Stomach (tissue), 19 donors: ENCODE measurements at places on chromosomes 1 and 21. TPM values are rescaled to one million over a fixed set of nuclear protein-coding genes. Genes with fewer than 3 reads are reported as not detected.
A peak's percentile ranks its signal among the peaks of the same experiment; 100 is the strongest.

DNA sequence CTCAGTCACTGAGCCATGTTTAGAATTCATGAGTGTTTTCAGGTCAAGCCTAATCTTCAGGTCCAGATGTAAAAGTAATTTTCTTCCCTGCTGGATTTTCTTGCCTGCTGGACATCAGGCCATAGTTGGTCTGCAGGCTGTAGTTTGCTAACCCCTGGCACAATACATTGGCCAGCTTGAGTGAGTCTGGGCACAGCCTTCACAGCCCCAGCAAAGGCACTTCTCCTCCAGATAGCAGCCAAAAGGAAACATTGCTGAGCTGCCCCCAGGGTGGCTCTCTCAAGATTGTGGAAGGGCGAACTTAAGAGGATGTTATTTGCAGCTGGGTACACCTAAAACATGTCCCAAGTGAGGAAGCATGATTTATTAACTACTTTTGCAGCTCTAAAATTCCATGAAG, 126.8 kb downstream of the PIK3R3 start:
- no peaks in the 10 kb centered on the region for H3K4me1 ChIP-seq
- no peak overlapping the region for H3K27ac ChIP-seq
- no peaks in the 10 kb centered on the region for H3K27me3 ChIP-seq
- DNase-seq: no peak

Gene TMEM81
- 1.3 TPM for total RNA-seq

Gene SYT14
- not detected for total RNA-seq

GRCh38 chr1:27489501-27489972, 430 bp downstream of the WASF2 start:
- H3K27ac ChIP-seq: peak overlapping the region; percentile 99
- no peaks in the 10 kb centered on the region for H3K36me3 ChIP-seq
- H3K27me3 ChIP-seq: no peaks in the 10 kb centered on the region
- DNase-seq: no peak
- H3K4me1 ChIP-seq: peaks cover 32% of the 10 kb centered on the region

DNA sequence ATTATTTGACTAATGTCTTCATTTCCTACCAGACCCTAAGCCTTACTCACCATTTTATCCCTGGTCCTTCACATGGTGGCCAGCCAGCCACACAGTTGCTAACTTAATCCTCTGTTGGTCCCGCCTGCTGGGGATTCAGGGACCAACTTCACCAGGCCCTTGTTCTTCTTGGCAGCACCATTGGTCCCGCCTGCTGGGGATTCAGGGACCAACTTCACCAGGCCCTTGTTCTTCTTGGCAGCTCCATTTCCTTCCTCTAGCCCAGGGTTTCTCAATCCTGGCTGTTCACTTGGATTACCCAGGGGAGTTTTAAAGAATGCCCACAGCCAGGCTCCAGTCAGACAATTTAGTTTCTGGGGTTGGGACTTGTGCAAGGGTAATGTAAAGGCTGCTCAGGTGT, 233.1 kb upstream of the CSF3R start:
- no peaks in the 10 kb centered on the region for H3K27me3 ChIP-seq
- H3K4me1 ChIP-seq: no peaks in the 10 kb centered on the region
- no peaks in the 10 kb centered on the region for H3K36me3 ChIP-seq
- DNase-seq: no peak
- no peak overlapping the region for H3K4me3 ChIP-seq

DNA sequence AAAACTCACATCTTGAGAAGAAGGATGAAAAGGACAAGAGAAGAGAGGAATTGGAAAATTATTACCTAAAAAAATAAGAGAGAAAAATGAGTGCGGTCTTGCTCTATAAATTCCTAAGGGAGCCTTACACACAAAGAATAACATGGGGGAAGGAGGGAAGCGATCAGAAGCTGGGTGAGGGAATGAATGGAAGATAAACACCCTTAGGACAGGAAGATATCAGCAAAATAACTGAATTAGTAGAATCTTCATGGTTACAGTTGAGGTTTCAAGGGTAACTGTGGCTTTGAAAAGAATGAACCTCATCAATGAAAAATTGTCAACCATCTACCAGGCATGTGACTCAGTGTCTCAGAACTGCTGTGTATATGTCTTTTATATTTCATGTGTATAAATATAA, 192.5 kb upstream of the FOXD3 start:
- no peaks in the 10 kb centered on the region for H3K4me1 ChIP-seq
- DNase-seq: no peak
- H3K36me3 ChIP-seq: no peaks in the 10 kb centered on the region
- H3K4me3 ChIP-seq: no peak overlapping the region

DNA sequence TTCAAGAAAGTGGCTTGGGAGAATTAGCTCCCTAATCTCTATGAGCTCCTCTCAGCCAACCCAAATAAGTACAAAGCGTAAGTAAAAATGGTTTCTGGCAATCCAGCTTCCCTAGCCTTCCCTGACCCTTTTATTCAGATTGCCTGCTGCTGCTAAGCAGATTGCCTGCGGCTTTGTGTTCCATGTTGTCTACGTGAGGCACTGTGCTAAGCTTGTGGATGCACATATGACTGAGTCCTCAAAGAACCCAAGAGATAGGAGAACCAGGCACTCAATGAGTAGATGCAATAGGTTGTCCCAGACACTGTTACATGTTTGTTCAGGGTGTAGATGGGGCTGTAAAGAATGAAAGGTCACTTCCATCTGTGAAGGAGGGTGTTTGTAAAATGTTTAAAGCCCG, 6.3 kb upstream of the OSBPL9 start:
- H3K27ac ChIP-seq: no peak overlapping the region
- no peaks in the 10 kb centered on the region for H3K27me3 ChIP-seq
- H3K36me3 ChIP-seq: no peaks in the 10 kb centered on the region
- H3K4me1 ChIP-seq: peaks cover 39% of the 10 kb centered on the region
- no peak for DNase-seq

DNA sequence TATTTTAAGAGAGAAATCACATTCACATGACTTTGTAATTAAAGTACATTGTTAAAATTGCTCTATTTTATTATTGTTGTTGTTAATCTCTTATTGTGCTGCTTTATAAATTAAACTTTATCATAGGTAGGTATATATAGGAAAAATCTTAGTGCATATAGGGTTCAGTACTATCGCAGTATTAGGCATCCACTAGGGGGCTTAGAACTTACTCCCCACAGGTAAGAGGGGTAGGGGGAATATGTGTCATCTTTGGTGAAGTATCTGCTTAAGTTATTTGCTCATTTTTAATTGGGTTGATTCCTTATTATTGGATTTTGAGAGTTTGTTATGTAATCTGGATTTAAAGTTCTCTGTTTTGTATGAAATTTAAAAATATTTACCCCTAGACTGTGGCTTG, 385.2 kb downstream of the DUSP10 start:
- H3K36me3 ChIP-seq: no peaks in the 10 kb centered on the region
- H3K4me1 ChIP-seq: no peaks in the 10 kb centered on the region
- DNase-seq: no peak
- no peaks in the 10 kb centered on the region for H3K27me3 ChIP-seq

Gene RNU1-3
- total RNA-seq: 9,966 TPM

- DNase-seq: peak; percentile 98
- H3K27ac ChIP-seq: peak overlapping the region; percentile 88
- H3K4me3 ChIP-seq: peak overlapping the region; percentile 38
These were observed 38.4 kb downstream of the SPEN start for GRCh38 chr1:15885701-15886610.

Gene TSPAN2
- 39.7 TPM for total RNA-seq

DNA sequence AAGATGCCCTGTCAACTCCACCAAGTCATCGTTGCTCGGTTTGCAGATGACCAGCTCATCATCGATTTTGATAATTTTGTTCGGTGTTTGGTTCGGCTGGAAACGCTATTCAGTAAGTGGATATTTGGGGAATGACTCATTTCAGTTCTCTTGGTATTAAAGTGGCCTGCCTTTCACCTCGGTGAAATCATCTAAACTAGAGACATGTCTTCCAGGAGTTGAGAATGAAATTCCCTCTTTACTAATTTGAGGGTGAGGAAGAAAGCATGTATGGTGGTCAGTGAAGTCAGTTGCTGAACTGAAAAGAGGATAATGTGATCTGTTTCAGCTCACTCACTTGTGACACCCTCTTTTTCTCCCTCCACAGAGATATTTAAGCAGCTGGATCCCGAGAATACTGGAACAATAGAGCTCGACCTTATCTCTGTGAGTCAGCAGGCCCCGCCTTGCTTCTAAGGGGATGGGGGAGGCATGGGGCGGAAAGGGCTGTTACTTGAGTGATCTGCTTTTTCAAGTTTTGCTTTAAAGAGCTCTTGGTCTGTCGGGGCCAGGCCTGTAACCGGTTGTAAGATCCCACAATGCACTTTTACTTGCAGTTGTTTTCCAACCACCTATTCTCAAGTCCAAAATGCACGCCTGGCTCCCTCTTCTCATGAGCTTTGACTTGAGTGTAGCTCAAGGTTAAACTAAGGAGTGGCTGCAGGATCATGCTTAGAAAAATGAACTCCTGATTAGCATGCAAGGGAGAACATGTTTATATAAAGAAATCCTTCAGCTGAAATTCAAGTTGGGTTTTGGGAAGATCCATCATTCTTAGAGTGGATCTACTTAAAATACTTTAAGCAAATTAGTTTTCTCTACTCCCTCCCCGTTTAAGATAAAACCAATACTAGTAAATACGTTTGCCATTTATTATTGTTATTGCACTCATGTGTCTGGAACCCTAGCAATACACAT, 59.8 kb downstream of the CAPN2 start:
- no peaks in the 10 kb centered on the region for H3K27me3 ChIP-seq
- H3K36me3 ChIP-seq: peaks cover 51% of the 10 kb centered on the region
- no peak overlapping the region for H3K4me3 ChIP-seq
- DNase-seq: no peak
- H3K27ac ChIP-seq: peak overlapping the region; percentile 71
- H3K4me1 ChIP-seq: peaks cover 38% of the 10 kb centered on the region

GRCh38 chr1:216814576-216815259, 91.5 kb upstream of the ESRRG start:
- DNase-seq: no peak
- H3K4me1 ChIP-seq: no peaks in the 10 kb centered on the region
- no peak overlapping the region for H3K27ac ChIP-seq
- H3K4me3 ChIP-seq: no peak overlapping the region
- H3K36me3 ChIP-seq: no peaks in the 10 kb centered on the region

DNA sequence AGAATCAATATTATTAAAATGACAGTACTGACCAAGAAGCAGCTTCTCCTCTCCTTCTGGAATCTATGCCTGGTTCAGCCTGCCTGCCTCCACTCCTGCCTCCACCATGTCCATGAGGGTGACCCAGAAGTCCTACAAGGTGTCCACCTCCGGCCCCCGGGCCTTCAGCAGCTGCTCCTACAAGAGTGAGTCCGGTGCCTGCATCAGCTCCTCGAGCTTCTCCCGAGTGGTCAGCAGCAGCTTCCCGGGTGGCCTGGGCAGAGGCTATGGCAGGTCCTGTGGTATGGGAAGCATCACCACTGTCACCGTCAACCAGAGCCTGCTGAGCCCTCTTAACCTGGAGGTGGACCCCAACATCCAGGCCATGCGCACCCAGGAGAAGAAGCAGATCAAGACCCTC, 822.4 kb upstream of the NEGR1 start:
- no peaks in the 10 kb centered on the region for H3K4me1 ChIP-seq
- no peak overlapping the region for H3K4me3 ChIP-seq
- no peaks in the 10 kb centered on the region for H3K27me3 ChIP-seq
- DNase-seq: no peak

DNA sequence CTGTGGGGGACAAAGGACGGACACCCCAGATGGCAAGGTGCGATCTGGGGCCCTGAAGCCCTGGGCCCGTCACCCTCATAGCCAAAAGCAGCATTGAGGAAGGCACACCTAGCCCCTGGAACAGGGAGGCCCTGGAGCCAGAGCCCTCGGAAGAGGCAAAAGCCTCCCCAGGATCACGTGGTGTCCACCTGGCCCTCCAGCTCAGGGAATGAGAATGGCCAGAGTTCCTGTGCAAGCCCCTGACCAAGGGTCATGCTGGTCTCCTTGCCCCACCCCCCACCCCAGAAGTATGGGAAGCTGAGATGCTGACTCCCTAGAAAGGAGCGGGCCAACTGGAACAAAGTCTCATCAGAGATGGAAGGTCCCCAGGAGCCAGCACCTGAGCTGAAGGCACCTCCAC, 1.0 kb upstream of the PDZK1IP1 start:
- H3K4me3 ChIP-seq: no peak overlapping the region
- DNase-seq: peak; percentile 5
- no peaks in the 10 kb centered on the region for H3K36me3 ChIP-seq
- H3K27ac ChIP-seq: peak overlapping the region; percentile 89
- peaks cover 37% of the 10 kb centered on the region for H3K4me1 ChIP-seq

Gene KLHDC9
- 9.9 TPM for total RNA-seq

Gene COP1
- total RNA-seq: 127 TPM

GRCh38 chr1:210254298-210254697, 21.7 kb downstream of the SERTAD4 start:
- H3K4me1 ChIP-seq: peaks cover 26% of the 10 kb centered on the region
- peaks cover 10% of the 10 kb centered on the region for H3K27me3 ChIP-seq

- no peak overlapping the region for H3K4me3 ChIP-seq
- H3K27ac ChIP-seq: no peak overlapping the region
- peak; percentile 37 for DNase-seq
- no peaks in the 10 kb centered on the region for H3K27me3 ChIP-seq
- no peaks in the 10 kb centered on the region for H3K36me3 ChIP-seq
- no peaks in the 10 kb centered on the region for H3K4me1 ChIP-seq
These were observed 711.2 kb downstream of the MRPL39 start for GRCh38 chr21:24895885-24896734.

Gene TENT5C
- total RNA-seq: 27.1 TPM

DNA sequence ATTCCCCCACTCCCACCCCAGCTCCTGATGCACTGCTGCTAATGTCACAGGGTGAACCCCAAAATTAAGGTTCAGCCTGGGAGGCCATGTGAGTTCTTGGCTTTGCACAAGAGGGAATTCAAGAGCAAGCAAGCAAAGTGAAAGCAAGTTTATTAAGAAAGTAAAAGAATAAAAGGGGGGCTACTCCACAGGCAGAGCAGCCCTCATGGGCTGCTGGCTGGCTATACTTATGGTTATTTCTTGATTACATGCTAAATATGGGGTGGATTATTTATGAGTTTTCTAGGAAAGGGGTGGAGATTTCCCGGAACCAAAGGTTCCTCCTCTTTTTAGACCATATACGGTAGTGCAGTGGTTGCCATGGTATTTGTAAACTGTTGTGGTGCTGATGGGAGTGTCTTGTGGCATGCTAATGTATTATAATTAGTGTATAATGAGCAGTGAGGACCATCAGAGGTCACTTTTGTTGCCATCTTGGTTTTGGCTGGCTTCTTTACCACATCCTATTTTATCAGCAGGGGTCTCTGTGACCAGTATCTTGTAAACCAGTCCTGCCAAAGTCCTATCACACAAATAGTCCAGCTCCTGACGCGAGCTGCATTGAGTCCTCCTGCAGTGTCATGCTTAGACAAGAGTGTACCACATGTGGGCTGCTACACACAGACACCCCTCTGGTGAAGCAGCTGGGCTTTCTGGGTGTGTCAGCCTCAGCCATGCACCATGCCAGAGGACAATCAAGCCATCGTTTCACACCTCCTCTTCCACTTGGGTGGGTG, 46.4 kb upstream of the CSF1 start:
- H3K4me1 ChIP-seq: peaks cover 18% of the 10 kb centered on the region
- H3K4me3 ChIP-seq: no peak overlapping the region
- no peaks in the 10 kb centered on the region for H3K36me3 ChIP-seq

Gene GPX7
- 0.87 TPM for total RNA-seq
